ENCODE measurements at places on chromosomes 1 and 21.

DNA sequence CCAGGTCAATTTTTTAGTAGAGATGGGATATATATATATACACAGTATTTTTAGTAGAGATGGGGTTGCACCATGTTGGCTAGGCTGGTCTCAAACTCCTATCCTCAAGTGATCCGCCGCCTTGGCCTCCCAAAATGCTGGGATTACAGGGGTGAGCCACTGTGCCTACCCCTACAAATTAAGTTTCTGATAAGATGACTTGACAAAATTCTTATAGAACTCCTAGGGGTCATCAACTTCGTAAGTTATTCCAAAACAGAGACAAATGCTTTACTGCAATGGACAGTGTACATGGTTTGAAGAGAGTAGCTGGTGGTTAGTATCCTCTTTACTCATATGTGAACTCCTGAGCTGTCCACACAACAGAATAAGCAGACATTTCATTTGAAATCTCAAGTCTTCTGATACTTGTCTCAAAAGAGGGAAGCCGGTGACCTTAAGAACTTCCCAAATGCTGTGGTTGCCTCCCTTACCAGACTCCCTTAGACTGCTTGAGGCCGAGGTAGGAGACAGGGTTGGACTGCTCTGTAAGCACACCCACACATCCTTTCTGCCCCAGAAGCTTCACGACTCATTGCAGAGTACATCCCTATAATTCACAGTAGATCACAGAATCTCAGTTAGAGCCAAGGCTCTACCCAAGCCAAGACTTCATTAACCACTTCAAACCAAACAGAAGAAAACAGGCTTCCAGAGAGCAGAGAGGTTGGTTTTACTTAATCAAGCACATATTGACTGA is 244.1 kb upstream of the IRF2BP2 start:
- no peak for DNase-seq

DNA sequence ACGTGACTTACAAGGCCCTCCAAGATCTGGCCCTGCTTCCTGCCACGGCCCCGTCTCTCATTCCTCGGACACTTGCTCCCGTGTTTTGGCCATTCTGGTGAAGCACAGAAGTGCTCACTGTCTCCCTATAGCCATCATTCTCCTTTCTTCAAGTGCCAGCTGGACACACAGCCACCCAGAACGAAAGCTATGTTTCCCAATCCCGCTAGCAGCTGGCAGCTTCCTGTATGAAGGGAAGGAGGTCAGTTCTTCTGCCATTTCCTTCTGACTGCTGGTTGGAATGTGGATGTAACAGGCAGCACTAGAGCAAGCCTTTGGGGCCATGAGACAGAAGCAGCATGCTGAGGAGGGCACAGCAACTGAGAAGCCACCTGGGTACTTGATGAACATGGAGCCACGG is 82.8 kb downstream of the TGFBR3 start:
- no peak for DNase-seq

DNA sequence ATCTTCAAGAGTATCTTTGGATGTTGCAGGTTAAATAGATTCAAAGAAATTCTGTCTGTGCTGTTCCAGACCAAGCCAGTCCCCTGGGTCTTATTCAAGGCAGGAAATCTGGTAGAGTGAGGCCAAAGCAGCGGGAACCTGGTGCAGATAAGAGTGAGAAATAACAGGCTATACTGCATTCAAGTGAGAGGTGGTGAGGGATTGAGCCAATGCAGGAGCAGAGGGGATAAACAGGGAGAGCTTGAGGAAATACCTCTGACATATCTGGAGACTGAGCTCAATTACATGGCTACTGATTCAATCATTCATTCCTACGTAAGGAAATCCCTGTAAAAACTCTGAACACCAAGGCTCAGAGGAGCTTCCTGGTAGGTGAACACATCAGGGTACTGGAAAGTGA is 17.2 kb upstream of the PSMA5 start:
- no peak for DNase-seq

DNA sequence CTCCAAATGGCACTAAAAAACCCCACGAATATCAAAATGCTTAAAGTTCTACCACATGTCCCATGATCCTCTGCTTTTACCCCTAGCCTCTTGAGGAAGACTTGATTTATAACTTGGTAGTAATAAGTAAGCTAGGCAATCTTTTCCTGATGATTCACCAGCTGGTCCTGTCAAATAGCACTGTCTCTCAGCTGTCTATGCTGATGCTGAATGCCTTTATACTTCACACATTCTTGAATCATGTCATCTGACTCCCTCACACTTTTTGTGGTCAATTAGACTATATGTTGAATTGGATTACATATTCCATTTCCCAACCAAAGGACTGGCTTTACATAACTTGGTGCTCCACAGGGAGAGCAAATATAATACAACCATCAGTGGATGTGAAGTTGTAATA is 16.6 kb downstream of the C21orf91 start:
- no peak for DNase-seq

DNA sequence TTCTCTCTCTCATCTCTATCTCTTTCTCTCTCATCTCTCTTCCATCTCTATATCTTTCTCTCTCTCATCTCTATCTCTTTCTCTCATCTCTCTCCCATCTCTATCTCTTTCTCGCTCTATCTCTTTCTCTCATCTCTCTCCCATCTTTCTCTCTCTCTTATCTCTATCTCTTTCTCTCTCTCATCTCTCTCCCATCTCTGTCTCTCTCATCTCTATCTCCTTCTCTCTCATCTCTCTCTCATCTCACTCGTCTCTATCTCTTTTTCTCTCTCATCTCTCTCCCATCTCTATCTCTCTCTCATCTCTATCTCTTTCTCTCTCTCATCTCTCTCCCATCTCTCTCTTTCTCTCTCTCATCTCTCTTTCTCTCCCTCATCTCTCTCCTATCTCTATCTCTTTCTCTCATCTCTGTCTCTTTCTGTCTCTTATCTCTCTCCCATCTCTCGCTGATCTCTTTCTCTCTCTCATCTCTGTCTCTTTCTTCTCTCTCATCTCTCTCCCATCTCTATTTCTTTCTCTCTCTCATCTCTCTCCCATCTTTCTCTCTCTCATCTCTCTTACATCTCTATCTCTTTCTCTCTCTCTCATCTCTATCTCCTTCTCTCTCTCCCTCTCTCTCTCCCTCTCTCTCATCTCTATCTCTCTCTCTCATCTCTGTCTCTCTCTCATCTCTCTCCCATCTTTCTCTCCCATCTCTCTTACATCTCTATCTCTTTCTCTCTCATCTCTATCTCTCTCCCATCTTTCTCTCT is 388.7 kb downstream of the NPHP4 start:
- DNase-seq = no peak

- no peak for DNase-seq
Measured at GRCh38 chr1:151513626-151514121, 2.5 kb downstream of the CGN start.

DNA sequence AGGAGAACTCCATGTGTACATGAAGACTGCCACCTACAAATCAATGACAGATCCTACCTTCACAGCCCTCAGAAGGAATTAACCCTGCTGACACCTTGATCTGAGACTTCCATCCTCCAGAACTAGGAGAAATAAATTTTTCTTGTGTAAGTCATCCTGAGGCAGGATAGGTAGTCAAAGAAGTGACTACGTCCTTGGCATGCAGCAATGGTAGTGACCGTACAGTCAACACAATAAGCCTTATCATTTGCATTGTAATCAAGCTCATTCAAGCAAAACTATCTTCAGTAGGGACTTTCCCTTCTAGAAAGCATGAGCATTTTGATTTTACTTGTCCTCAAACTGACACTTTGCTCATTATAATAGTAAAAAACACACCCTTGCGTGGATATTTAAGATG is 64.0 kb upstream of the KCNK1 start:
- no peak for DNase-seq

- no peak for DNase-seq
Measured at GRCh38 chr1:151444783-151445177, 14.5 kb downstream of the POGZ start.

GRCh38 chr1:118118469-118118868 is 66.6 kb downstream of the SPAG17 start:
- no peak for DNase-seq

DNA sequence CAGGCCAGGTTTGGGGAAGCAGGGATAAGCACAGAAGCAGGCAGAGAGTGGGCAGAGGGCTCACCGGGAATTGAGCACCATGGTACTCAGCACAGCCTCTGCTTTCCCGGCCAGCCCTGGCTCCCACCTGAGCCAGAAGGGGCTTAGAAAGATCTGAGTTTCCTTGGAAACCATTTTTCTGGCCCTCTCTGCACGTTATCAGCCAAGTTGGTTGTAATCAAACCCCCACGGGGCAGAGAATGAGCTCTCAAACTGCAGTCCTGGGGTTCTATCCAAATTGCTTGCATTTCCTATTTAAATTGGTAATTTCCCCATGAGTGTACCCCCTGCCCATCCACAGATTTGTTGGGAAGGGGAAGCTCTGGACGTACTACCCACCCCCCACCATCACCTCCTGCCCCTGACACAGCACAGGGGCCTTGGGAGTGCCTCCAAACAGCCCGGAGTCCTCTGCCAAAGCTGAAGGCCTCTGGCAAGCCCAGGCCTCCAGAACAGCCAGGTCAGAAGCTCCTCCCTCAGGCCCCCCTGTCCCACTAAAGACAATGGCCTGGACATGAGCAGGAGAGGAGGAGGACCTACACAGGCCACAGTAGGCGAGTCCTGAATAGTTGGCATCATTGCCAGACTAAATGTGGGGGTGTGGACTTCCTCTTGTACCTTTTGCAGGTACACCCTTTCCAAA is 42.7 kb upstream of the GJB5 start:
- no peak for DNase-seq

DNA sequence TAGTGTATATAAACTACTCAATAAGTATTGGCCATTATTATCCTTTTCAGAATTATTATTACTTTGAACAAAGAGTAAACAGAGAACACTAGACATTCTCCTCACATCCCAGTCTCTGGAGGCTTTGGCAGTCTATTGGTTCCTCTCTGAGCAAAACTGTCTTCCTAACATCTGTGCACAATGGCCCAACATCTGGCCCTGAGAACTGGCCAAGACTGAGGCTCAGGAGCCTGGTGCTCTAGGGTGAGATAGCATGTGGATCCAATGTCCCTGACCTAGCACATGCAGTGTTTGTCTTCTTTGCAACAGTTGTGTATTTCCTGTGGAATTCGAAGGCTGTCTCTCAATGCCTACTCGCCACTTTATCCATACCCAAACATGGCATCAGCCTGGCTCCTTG is 313.2 kb upstream of the KAZN start:
- no peak for DNase-seq

GRCh38 chr21:38208118-38208517 is 48.7 kb upstream of the KCNJ15 start:
- no peak for DNase-seq

DNA sequence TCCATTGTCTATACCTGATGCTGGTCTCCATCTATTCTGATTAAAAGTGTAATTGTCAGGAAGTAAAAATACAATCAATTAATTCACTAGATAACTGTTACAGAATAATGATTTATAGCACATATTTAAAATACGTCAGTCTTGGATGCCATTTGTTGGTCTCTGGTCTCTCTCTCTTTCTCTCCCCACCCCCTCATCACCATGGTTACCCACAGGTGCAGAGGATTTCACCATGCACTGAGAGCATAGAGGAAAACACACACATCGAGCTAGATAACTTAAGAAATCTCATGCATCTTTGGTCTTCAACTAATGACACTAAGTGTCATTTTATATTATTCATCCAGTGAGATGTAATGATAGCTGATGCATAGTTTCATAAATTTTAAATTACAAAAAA is 33.4 kb downstream of the LRRC53 start:
- no peak for DNase-seq
